ENCODE measurements at places on chromosomes 7 and 10.
A peak's percentile ranks its signal among the peaks of the same experiment; 100 is the strongest.

DNA sequence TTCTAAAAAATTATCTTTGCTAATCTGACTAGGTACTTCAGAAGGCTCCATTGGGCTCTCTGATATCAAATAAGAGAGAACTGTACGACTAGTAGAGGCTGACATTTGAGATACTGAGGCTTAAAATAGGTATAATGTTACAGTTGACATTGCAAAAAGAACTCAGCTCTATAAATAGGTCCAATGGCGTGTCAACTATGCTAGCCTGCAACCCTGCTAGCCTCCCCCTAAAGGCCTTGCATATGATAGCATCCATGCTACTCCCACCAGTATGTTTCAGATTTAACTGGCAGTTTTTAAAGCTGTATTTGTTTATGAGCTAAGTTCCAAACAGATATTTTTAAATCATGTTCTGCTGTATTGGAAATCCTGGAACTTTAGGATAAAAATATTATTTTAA lies at the start of gene PPP1R3A:
Gene PPP1R3A (minus strand): TSS at position 64 of the 400 bp plus-strand sequence. CDS start 13 bp downstream, at position 51.
- DNase-seq: peak; percentile 7

- no peak for DNase-seq
These were observed 147.4 kb upstream of the AGR3 start for GRCh38 chr7:17029150-17029549.

- peak; percentile 22 for DNase-seq
These were observed 46.3 kb downstream of the PDK4 start for GRCh38 chr7:95549818-95550529.

GRCh38 chr7:143217806-143218205 lies 4.0 kb upstream of the TAS2R40 start:
- no peak for DNase-seq

DNA sequence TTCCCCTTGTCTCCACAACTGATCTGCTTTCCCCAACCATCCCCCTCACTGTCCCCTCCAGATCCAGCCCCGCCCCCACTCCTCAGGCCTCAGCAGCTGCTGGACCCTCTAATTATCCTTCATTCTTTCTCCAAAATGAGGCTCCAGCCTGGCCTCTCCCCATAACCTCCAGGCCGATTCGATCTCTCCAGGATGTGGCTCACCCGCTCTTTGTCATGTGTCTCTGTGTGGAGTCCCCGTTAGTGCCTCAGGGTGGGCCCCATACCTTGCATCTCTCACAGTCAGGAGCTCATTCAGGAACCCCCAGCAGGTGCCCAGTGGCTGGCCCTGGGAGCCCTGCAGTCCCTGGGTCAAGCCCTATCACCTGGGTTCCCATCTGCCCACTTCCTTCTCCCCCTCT lies 1.3 kb downstream of the PILRA start:
- no peak for DNase-seq

GRCh38 chr10:34528320-34528719 lies 286.8 kb downstream of the PARD3 start:
- peak; percentile 67 for DNase-seq

DNA sequence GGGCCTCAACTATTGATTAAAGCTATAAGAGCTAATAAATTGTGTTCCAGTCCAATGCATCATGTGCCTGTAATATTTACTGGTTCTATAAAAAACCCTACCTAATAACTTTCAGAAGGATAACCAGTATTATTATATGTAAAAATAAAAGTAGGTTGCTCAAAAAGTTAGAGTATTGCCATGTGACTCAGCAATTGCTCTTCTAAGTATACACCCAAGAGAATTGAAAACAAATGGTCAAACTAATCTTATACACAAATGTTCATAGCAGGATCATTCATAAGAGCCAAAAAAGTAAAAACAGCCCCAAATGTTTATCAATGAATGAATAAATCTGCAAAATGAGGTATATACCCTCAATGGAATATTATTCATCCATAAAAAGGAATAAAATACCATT lies 89.5 kb upstream of the TES start:
- no peak for DNase-seq

DNA sequence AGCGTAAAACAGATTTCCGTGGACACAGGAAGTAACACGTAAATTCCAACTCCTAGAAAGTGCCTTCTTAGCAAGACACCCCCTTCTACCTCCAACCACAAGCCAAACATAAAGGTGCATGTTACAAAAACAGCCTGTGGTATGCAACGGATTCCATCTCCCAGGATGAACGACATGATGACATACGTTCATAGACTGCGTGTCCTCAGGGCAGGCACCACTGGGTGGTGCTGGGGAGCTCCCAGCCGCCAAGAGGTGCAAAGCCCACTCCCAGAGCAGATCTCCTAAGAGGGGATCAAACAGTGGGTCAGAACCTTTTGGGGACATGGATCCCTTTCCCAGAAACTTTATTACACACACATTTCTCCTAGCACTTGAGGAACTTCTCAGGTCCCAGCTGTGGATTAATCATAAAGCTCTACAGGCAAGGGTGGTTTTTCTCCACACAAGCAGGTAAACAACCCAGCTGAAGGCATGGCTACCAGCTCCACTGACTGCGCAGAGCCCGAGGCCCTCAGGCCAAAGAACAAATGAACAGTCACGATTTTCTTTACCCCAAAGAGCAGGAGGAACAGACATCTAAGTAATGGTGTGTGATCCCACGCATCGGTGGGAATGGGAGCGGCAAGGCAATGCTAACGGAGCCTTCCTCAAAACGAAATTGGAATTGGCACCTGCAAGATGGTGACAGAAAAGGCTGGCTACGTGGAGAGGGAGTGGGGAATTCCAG lies 13.8 kb downstream of the PSAP start:
- no peak for DNase-seq

GRCh38 chr7:27182861-27183681 lies 2.0 kb downstream of the HOXA11 start:
- DNase-seq: no peak

DNA sequence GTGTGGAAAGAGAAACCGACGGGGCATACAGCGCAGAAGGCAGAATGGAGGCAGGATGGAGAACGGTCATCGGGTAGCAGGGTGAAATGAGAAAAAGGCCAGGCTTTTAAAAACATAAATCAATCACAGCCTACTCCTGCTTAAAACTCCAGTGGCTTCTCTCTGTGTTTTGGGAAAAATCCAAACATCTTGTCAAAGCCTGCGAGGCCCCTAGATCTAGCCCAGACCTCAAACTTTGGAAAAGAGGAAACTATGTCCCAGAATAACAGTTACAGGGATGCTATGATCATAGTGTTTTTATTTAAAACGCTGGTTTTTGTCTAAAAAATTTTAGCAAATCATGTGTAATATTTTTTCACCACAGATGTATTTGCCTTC lies 41.1 kb downstream of the PPP1R3C start:
- no peak for DNase-seq

DNA sequence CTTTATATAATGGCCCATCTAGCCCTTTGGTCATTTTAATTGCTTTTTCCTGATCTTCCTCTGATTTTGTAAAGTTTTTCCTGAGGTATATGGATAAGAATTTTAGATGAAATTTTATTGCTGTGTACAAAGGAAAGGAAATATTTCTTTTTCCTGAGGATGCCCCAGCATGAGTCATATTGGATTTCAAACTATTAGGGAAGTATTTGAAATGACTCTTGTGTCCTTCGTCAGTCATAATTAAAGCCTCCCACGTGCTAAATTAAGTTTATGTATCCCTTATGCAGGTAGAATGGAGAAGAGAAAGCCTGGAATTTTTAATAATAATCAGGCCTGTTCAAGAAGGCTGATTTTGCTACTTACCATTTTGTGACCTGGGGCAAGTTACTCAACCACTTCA lies 82.6 kb upstream of the GLI3 start:
- no peak for DNase-seq

DNA sequence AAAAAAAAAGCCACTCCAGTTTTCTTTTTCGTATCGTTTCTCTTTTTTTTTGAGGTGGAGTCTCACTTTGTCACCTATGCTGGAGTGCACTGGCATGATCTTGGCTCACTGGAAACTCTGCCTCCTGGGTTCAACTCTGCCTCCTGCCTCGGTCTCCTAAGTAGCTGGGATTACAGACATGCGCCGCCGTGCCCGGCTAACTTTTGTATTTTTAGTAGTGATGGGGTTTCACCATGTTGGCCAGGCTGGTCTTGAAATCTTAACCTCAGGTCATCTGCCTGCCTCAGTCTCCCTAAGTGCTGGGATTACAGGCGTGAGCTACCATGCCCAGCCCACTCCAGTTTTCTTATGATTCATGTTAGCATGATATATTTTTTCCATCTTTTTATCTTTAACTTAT lies 92.7 kb downstream of the ANKRD61 start:
- DNase-seq: no peak

DNA sequence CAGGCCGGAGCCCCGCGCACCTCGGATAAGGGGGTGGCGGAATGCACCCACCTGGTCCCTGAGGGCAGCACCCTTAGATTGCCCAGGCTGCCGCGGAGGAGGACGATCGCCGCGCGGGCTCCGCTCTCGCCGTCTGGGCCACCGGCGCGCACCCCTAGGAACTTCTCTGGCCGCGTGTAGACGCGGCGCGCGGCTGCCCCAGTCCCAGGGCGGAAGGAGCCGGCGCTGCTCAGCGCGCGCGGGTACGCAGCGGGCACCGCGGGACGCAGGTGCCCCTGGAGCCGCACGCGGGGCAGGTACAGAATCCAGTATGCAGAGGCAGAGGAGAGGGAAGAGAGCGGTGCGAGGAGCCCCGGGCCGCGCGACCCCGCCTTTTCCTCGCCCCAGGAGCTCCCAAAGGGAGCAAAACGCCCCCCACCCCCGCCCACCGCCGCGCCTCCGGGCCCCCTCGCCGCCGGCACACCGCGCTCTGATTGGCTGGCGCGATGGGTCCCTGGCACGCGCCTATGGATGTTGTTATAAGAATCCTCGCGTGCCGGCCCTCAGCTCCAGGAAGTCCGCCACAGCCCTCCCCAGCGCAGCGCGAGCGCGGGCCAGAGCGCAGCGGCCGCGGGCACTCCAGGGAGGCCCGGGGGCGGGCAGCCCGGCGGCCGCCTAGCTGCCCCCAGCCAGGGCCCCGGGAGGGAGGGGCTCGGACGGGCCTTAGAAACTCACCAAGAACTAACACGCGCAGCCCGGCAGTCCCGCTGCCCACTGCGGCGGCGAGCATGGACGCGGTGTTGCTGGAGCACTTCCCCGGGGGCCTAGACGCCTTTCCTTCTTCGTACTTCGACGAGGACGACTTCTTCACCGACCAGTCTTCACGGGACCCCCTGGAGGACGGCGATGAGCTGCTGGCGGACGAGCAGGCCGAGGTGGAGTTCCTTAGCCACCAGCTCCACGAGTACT lies at the start of gene PTF1A:
Gene PTF1A (plus strand): TSS at position 549 of the 948 bp plus-strand sequence. CDS start 219 bp downstream, at position 768.
- no peak for DNase-seq

DNA sequence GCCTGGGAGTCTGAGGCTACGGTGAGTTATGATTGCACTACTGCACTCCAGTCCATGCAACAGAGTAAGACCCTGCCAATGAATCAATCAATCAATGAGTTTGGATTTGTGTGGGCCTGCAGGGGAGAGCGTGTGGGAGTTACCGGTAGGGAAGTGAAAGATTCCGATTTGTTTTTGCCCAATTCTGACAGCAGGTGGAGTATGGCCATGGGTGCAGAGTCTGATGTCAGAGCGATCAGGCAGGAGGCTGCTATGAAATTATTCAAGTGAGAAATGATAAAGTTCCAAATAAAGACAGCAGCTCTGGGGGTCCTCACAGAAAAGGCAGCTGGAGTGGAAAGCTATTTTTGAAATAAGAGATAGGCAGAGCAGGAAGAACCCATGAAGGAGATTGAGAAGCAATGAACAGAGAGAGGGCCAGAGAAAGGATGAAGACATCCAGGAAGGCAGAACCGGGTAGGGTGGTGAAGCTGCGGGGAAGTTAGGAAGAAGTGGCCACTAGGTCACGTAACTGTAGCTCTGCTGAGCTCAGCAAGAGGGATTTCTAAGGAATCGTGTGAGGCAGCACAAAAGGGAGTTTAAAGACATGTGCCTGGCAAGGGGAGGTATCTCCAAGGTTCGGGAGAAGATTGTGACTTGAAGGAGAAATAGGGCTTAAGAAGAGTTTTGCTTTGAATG lies 93.7 kb upstream of the NMT2 start:
- DNase-seq: peak; percentile 16

- DNase-seq: peak; percentile 68
These were observed 16.2 kb upstream of the BLNK start for GRCh38 chr10:96287392-96288105.

DNA sequence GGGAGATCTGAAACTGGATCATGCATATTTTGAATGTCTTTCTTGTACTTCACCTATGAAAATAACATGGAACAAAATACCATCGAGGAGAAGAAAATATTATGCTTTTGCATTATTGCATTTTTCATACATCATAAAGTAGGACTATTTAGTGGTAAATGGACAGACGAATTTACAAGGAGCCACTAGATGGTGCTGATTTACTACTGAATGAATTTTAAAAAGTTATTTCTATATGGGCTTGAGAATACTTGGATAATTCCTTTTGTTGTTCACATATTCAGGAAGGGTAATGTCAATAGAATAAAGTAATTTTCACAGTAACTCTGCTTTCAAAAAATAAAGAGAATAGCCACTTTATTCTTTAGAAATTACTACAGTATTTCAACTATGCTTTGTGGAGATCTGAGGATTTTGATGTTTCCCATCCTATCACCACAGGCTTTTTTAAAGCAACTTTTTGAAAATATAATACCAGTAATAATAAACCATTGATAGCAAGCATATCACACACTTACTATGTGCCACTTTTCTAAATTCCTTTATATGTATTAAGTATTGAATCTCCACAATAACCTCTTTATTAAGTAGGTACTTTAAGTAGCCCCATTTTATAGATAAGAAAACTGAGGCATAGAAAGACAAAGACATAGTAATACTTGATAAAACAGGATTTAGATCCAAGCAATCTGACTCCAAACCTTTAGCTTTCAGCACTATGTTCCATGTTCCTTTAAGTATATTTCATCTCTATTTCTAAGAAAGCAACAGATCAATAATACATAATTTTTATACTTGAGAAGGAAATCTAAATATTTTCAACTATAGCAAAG lies 38.6 kb downstream of the NEBL start:
- peak; percentile 51 for DNase-seq

DNA sequence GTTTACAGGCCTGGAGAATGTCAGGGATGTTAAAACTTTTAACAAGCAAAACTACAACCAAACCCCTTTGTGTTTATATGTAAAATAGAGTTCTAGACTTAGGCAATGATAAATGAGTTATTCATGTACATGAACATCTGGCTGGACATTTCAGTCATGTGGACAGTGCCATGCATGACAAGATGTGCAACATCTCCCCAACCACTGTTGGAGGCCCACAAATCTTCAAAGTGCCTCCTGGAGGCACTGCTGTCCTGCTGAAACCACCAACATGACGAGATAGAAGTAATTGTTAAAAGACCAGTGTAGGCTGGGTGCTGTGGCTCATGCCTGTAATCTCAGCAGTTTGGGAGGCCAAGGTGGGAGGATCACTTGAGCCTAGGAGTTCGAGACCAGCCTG lies 18.4 kb downstream of the PPIA start:
- no peak for DNase-seq

- peak; percentile 85 for DNase-seq
These were observed 31.7 kb upstream of the ASL start for GRCh38 chr7:66043681-66044497.

GRCh38 chr10:43322769-43323168 lies 48.7 kb upstream of the FXYD4 start:
- peak; percentile 96 for DNase-seq

Data from HT-29 (cell line).